Memory B cell (primary cell): ENCODE measurements at places on chromosomes 7 and 10.

DNA sequence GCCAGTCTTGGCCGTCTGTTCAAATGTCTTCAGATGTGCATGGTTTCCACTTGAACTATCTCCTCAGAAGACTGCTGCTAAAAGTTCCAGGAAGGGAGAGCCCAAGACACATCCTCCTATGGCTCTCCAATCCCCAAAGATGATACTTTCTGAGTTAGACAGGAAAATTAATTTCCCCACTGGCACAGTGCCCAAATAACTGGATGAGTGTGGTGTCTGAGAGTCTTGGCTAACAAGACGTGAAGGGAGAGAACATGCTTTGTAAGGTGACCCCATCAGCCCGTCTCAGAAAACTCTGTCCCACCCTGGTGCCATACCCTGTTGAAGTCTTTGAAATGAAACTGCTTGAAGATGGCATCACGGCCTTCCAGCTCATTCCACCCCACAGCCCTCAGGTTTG is 2.9 kb downstream of the PCBD1 start:
- H3K27me3 ChIP-seq = no peaks in the 10 kb centered on the region
- DNase-seq = no peak
- H3K4me3 ChIP-seq = no peak overlapping the region
- H3K4me1 ChIP-seq = peaks cover 4% of the 10 kb centered on the region
- peaks cover 10% of the 10 kb centered on the region for H3K36me3 ChIP-seq

DNA sequence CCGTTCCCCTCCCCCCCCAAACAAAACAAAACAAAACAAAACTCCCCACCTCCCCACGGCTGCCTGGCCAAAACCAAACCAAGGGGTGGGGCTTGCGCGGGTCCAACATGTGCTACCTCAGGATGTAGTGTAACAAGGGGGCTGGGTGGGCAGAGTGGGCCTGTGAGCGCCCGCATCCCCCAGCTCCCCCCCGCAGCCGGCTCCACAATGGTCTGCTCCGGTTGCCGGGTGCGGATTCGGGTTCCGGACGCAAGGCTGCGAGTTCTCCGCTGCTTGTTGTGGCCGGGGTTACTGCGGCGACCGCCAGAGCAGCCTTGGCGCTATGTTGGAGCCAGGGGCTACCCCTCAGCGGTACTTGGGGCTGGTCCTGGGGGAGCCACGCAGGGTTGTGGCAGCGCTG is 4.9 kb downstream of the C10orf143 start:
- peaks cover 21% of the 10 kb centered on the region for H3K4me1 ChIP-seq
- H3K27me3 ChIP-seq = no peaks in the 10 kb centered on the region
- no peak overlapping the region for H3K27ac ChIP-seq
- no peak overlapping the region for H3K4me3 ChIP-seq

- H3K4me3 ChIP-seq = no peak overlapping the region
- DNase-seq = no peak
- no peak overlapping the region for H3K27ac ChIP-seq
Observed at GRCh38 chr7:105643851-105644250, 62.6 kb upstream of the EFCAB10 start.

DNA sequence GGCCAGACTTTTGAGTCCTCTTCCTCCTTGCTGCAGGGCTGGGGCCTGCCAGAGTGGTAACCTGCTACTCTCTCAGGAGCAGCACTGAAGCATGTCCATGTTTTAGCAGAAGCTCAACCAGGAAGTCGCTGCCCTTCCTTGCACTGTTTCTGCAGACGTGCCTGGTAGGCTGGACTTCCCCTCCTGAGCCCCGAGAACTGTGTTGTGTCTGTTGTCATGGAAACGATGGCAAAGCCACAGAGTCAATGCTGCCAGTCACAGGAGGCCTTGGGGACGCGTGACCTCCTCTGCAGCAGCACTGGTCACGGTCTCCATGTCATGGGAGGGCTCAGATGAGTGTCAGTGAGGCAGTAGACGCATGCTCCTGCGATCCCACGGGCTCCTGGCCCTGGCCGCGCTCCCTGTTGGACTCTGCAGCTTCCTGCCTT is 145.5 kb downstream of the FANK1 start:
- no peaks in the 10 kb centered on the region for H3K27me3 ChIP-seq
- no peaks in the 10 kb centered on the region for H3K36me3 ChIP-seq
- peak overlapping the region; percentile 74 for H3K4me3 ChIP-seq
- DNase-seq = peak; percentile 93
- H3K4me1 ChIP-seq = peaks cover 26% of the 10 kb centered on the region

DNA sequence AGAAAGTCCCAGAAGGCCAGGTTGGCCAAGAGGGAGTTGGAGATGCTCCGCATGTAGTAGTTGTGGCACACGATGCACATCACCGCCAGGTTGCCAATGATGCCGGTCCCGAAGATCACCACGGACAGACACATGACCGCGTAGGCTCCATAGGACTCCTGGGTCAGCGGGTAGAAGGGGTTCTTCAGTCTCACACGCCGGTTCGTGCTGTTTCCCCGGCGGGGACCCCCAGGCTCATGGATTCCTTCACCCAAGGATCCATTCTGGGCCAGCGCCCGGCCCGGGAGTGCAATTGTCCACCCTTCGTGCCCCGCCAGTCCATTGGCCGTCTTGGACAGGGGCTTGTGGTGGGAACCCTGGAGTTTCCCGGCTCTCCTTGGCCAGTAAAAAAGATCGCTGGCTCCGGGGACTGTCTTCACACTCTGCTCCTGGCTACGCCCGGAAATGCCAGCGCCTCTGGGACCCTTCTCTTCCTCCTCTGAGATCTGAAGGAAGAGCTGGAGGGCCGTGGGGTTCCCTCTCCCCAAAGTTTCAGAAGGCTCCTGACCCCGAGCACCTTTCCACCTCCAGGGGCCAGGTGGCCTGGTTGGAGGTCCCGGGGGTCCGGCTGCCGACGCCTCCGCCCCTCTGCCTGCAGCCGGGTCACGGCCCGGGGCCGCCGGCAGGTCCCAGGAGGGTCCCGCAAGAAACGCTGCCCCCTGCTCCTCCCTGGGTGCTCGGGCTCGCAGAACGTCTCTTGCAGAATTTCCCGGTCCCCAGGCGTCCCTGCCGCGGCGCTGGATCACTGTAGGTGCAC is 1.3 kb downstream of the GPR37 start:
- peaks cover 12% of the 10 kb centered on the region for H3K4me1 ChIP-seq
- peaks cover 17% of the 10 kb centered on the region for H3K27me3 ChIP-seq
- peak overlapping the region; percentile 84 for H3K4me3 ChIP-seq
- no peak overlapping the region for H3K27ac ChIP-seq
- H3K36me3 ChIP-seq = no peaks in the 10 kb centered on the region
- no peak for DNase-seq

DNA sequence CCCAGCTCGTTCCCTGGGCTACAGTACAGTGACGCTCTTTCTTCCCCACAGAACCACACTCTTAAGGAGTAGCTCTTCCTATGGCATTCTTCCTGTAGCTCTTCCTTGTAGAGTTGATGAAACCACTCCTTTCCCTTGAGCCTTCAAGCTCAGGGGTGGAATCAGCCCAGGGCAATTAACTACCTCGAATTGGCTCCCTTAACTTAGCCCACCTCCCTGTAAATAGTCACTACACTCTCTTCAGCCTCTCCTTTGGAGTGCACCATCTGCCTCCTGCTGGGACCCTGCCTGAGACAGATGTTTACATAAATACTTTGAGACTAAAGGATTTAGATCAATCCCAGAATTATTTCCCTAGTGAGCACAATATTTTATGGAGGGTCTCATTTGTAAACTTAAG is 537.8 kb upstream of the AUTS2 start:
- H3K27me3 ChIP-seq = no peaks in the 10 kb centered on the region
- H3K27ac ChIP-seq = no peak overlapping the region
- DNase-seq = no peak
- H3K4me1 ChIP-seq = no peaks in the 10 kb centered on the region

- H3K4me3 ChIP-seq = no peak overlapping the region
- no peak for DNase-seq
- H3K27ac ChIP-seq = no peak overlapping the region
- H3K27me3 ChIP-seq = no peaks in the 10 kb centered on the region
Observed at GRCh38 chr10:118330295-118331076, 11.6 kb downstream of the FAM204A start.

DNA sequence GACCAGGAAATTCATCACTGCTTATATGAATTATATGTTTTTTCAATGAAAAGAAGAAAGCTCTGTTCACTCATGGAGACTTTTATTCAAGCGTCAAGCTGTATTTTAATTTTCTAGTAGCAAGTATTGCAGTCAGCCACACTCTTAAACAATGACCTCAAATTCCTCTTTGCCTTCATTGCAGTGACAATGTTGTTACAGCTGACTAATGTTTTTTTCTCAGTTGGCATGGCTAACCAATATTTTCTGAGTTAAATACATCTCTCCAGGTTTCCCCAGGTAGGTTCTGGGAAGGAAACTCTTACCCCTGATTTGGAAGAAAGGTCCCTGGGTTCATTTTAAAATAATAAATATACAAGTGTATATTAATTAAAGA is 241.5 kb downstream of the WDR11 start:
- H3K36me3 ChIP-seq = no peaks in the 10 kb centered on the region
- DNase-seq = no peak
- H3K27me3 ChIP-seq = peaks cover under 1% of the 10 kb centered on the region
- no peak overlapping the region for H3K4me3 ChIP-seq
- H3K4me1 ChIP-seq = peaks cover under 1% of the 10 kb centered on the region
- no peak overlapping the region for H3K27ac ChIP-seq

DNA sequence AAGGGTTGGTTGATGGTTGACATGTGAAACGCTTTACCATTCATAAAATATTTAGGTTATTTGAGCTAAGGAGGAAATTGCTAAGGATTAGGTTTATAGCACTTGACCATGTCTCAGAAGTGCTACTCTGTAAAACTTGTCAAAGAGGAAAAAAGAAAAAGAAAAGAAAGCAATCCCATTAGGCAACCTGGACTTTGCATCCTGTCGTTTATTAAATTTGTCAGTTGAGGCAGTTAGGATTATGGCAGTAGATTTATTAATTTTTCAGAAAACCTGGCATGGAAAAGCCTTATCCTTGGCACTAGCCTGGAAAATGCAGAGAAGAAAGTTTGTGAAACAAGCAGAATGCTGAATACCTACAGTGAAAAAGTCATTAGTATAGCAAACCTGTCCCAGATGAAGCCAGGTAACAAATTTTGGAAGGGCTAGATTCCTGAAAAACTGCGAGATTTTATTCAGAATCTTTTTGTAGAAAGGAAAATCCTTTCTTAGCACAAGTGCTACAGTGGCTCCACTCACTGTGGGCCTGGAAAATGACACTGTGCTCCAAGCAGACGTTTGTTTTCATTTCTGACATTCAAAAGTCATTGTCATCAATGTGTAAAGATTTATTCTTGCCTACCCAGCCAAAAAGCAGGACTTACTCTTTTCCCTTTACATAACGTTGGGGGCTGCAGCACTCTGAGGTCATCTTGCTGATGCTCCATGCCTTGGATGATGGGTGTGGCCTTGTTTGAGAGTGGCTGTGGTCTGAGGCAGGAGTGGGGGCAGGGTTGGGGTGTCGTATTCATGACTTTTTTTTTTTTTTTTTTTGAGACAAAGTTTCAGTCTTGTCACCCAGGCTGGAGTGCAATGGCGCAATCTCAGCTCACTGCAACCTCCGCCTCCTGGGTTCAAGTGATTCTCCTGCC is 664.9 kb downstream of the SUGCT start:
- DNase-seq = no peak
- no peak overlapping the region for H3K27ac ChIP-seq
- H3K36me3 ChIP-seq = no peaks in the 10 kb centered on the region
- no peak overlapping the region for H3K4me3 ChIP-seq
- no peaks in the 10 kb centered on the region for H3K27me3 ChIP-seq

- DNase-seq = no peak
- no peaks in the 10 kb centered on the region for H3K4me1 ChIP-seq
- H3K36me3 ChIP-seq = no peaks in the 10 kb centered on the region
- peaks cover 3% of the 10 kb centered on the region for H3K27me3 ChIP-seq
- H3K27ac ChIP-seq = no peak overlapping the region
Observed at GRCh38 chr7:12625836-12626235, 55.3 kb downstream of the SCIN start.

GRCh38 chr10:86375204-86375603 is 8.6 kb upstream of the GRID1 start:
- H3K27ac ChIP-seq = no peak overlapping the region
- peaks cover 2% of the 10 kb centered on the region for H3K36me3 ChIP-seq
- no peak overlapping the region for H3K4me3 ChIP-seq
- H3K4me1 ChIP-seq = no peaks in the 10 kb centered on the region
- peaks cover 22% of the 10 kb centered on the region for H3K27me3 ChIP-seq
- DNase-seq = no peak

- DNase-seq = no peak
- no peaks in the 10 kb centered on the region for H3K4me1 ChIP-seq
- no peaks in the 10 kb centered on the region for H3K36me3 ChIP-seq
- H3K27me3 ChIP-seq = peaks cover 2% of the 10 kb centered on the region
- H3K27ac ChIP-seq = no peak overlapping the region
Observed at GRCh38 chr7:40621592-40621998, 486.8 kb downstream of the SUGCT start.

DNA sequence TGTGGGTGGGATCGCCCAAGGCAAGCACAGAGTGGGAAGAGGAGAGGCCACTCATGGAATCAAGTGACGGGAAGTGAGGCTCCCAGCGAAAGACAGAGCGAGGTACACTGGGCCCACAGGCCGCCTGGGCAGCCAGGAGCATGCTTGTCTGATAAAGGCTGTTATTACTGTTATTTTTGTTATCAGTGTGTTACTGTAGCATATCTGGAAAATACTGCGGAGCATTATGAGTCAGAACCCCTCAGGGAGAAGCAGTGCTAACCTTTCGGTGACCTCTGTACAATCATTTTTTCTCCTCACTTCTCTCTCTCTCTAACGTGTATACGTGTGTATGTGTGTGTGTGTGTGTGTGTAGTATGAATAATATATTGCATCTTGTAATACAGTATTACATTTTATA is 3.8 kb upstream of the TCERG1L start:
- H3K4me1 ChIP-seq = no peaks in the 10 kb centered on the region
- H3K36me3 ChIP-seq = no peaks in the 10 kb centered on the region
- H3K4me3 ChIP-seq = no peak overlapping the region

DNA sequence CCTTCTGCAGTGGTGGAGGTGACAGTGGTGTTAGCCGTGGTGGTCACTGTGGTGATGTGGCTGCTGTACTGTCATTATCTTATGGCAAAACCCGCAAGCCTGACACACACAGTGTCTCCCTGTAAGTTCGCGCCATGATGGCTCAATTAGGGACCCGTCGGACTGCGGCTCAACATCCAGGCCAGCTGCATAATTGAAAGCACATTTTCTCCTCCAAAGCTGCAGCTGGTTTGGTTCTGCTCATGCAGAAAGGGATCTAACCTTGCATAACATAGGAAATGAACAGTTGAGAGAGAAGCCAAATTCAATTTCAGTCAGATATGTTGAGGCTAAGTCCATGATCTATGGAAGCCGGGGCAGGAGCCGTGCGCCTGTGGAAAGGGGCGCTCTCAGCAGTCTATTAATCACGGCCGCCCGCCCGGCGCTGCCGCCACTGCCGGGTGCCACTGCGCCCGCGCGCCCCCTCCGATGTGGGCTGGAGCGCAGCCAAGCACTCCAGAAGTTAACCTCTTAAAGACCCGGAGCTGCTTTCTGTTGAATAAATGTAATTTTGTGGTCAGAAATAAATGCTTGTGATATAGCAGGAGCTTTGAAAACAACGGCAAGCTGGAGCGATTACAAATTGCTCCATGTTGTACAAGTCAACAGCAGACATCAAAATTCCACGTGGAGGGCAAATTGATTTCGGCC is 227.7 kb downstream of the CUX1 start:
- peaks cover 14% of the 10 kb centered on the region for H3K36me3 ChIP-seq
- no peaks in the 10 kb centered on the region for H3K27me3 ChIP-seq
- H3K27ac ChIP-seq = no peak overlapping the region
- H3K4me1 ChIP-seq = peaks cover 25% of the 10 kb centered on the region
- DNase-seq = no peak

- H3K27ac ChIP-seq = no peak overlapping the region
- no peak overlapping the region for H3K4me3 ChIP-seq
- no peaks in the 10 kb centered on the region for H3K27me3 ChIP-seq
- H3K36me3 ChIP-seq = peaks cover 1% of the 10 kb centered on the region
Observed at GRCh38 chr7:30804078-30804661, 33.0 kb downstream of the MINDY4 start.
